ENCODE measurements at places on chromosomes 2 and 18.

DNA sequence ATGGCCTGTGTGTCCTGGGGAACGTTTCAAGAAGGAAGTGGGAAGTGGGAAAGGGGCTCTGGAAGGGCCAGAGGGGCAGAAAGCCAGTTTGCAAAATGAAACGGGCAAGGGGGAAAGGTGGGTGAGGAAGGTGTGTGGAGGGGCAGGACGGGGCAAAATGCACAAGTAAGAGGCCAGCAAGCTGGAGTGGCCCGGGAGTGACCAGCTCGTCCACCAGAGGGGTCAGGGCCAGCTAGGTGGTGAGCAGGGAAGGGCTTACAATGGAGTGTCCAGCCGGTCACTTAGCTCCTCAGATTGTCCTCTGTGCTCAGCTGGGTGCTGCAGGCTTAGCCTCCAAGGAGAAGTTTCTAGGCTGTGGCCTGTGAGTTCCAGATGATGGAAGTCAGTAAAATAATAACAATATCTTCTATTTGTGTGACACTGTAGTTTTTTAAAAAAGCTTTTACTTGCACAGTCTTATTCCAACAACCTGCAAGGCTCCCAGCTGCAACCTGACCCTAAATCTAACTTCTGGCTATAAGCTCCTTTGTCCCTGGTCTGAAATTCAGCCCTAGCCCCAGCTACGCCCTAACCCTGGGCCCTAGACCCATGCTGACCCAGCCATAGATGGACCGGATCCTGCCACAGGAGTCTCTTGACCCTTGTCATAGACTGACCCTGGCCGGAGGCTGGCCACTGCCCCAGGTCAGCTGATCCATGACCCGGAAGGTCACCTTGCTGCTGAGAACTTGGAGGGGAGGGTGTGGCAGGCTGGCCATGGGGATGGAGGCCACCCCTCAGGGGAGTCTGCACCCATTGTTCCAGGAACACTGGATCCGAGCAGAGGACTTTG, 29.2 kb downstream of the MYO7B start:
- no peak for DNase-seq

DNA sequence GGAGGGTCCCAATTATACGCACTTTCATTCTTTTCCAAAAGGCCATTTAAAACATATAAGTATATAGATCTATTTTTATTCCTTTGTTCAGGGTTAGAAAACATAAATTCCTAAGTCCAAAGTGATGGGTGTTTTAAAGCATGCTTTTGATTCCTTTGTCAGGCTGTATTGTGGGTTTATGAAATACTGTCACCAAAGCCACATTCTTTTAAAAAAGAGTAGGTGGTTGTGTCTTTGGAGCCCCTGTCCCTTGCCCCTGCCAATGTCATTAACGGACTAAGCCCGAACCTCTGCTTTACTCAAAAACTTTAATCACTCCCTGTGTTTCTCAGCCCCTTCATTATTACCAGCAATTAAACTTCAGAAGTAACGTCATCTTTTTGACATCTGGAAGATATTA, 104.9 kb upstream of the APCDD1 start:
- DNase-seq = no peak

GRCh38 chr2:223044092-223044836, 7.7 kb upstream of the KCNE4 start:
- no peak for DNase-seq

GRCh38 chr2:144607891-144608521, 88.1 kb upstream of the ZEB2 start:
- no peak for DNase-seq

- DNase-seq = no peak
These were observed 163.7 kb upstream of the NCK2 start for GRCh38 chr2:105580870-105581554.
